ENCODE measurements at places on chromosomes 1 and 21. TPM values are rescaled to one million over a fixed set of nuclear protein-coding genes. Genes with fewer than 3 reads are reported as not detected.

ECM1 gene
- 23.8 TPM for total RNA-seq

- H3K36me3 ChIP-seq = peaks cover 14% of the 10 kb centered on the region
- no peaks in the 10 kb centered on the region for H3K27me3 ChIP-seq
- peaks cover 31% of the 10 kb centered on the region for H3K4me1 ChIP-seq
These were observed at the start of the genes AKR7A2 and SLC66A1 for GRCh38 chr1:19311931-19312781. AKR7A2 (minus strand) TSS chr1:19312144; CDS start chr1:19312124, 20 bp downstream. SLC66A1 (plus strand) TSS chr1:19312326; CDS start chr1:19317678, 5,352 bp downstream.

GRCh38 chr1:9293533-9294404, 1.1 kb downstream of the SPSB1 start:
- H3K4me3 ChIP-seq = peak overlapping the region; percentile 71
- peak overlapping the region; percentile 84 for H3K27ac ChIP-seq
- no peaks in the 10 kb centered on the region for H3K36me3 ChIP-seq
- H3K27me3 ChIP-seq = no peaks in the 10 kb centered on the region
- no peak for DNase-seq

- H3K27ac ChIP-seq = no peak overlapping the region
- H3K36me3 ChIP-seq = no peaks in the 10 kb centered on the region
- DNase-seq = no peak
- no peaks in the 10 kb centered on the region for H3K27me3 ChIP-seq
These were observed 31.3 kb upstream of the RUNX3 start for GRCh38 chr1:24961334-24961733.

DNA sequence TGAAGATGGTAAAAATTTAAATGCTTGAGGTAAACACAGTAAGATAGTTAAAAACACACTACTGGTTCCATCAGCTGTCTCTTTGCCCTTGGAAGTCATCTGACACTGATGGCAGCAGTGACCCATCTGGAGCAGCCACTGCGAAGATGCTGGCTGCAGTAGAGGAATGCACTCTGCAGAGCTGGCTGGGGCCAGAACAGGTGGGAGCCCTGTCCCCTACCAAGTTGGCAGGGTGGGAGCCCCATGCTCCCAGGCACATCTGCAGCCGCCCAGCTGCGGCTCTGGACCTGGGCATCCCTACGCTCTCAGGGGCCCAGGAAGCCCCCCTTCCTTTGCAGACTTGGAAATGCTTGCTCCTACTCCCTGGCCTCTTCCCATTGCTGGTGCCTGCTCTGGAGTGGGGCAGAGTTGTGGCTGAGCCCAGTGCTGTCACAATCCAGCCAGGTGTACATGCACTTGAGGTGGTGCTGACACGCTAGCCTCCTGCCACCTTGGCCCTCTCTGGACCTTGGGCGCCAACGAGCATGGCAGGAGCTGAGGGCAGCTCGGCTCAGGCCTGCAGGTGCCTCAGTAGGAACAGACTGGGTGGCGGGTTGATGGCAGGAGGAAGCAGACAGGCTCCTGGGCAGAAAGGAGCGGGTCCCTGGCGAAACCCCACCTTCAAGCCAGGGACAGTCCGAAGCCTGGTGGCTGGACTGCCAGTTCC, 227.0 kb downstream of the FGGY start:
- no peak overlapping the region for H3K27ac ChIP-seq
- H3K4me3 ChIP-seq = no peak overlapping the region
- no peak for DNase-seq
- H3K27me3 ChIP-seq = no peaks in the 10 kb centered on the region
- H3K36me3 ChIP-seq = no peaks in the 10 kb centered on the region

GRCh38 chr1:90339811-90340210, 344.9 kb downstream of the ZNF326 start:
- no peak for DNase-seq
- H3K4me1 ChIP-seq = no peaks in the 10 kb centered on the region
- H3K27ac ChIP-seq = no peak overlapping the region
- H3K4me3 ChIP-seq = no peak overlapping the region
- H3K27me3 ChIP-seq = no peaks in the 10 kb centered on the region

GRCh38 chr1:236966636-236967035, 37.6 kb downstream of the MT1HL1 start:
- no peak for DNase-seq
- no peaks in the 10 kb centered on the region for H3K27me3 ChIP-seq
- H3K4me3 ChIP-seq = no peak overlapping the region
- H3K27ac ChIP-seq = no peak overlapping the region
- no peaks in the 10 kb centered on the region for H3K4me1 ChIP-seq

DNA sequence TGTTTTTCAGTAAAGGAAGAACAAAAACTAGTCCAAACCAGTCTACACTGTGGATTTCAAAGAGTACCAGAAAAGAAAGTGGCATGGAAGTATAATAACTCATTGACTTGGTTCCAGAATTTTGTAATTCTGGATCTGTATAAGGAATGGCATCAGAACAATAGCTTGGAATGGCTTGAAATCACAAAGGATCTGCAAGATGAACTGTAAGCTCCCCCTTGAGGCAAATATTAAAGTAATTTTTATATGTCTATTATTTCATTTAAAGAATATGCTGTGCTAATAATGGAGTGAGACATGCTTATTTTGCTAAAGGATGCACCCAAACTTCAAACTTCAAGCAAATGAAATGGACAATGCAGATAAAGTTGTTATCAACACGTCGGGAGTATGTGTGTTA, 21.3 kb downstream of the CHODL start:
- no peak overlapping the region for H3K4me3 ChIP-seq
- no peaks in the 10 kb centered on the region for H3K36me3 ChIP-seq
- no peaks in the 10 kb centered on the region for H3K27me3 ChIP-seq
- H3K27ac ChIP-seq = no peak overlapping the region

GRCh38 chr1:8465013-8465412, 147.1 kb downstream of the SLC45A1 start:
- DNase-seq = no peak
- no peaks in the 10 kb centered on the region for H3K27me3 ChIP-seq
- no peak overlapping the region for H3K27ac ChIP-seq
- H3K36me3 ChIP-seq = no peaks in the 10 kb centered on the region

DNA sequence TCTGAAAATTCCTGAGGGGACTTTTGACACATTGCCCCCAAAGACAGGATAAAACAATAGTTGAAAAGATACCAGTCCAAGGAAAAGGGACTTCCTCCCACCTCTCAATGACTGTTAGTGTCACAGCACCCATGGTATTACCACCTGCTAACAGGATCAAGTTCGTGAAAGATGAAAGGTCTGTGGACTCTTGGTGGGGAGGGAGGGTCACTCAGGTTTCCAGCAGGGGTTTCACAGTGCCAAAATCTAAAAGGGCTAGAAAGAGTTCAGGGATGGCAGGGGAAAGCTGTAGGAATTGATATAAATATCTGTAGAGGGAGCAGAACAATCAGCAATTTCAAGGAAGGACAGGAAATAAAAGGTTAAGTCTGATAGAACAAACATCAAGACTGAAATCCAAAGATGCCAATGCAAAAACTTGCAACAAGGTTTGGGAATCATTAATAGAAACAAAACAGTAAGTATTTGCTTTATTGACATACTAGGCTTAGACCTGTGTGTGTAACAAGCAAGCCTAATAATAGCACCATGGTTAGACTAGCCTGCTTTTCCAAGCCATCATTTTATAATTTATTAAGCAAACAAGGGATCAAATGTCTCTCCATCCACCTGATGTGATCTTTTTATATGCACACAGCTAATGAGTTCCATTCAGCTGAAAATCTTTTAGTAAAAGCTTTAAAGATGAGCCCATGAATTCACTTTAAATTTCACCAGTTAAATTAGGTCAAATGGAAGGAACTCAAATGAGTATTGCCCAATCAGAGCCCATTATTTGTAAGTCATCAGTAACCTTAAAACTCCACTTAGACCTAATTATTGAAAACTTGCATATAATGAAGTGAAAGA, 3.7 kb downstream of the MCL1 start:
- H3K4me3 ChIP-seq = peak overlapping the region; percentile 92
- peaks cover 63% of the 10 kb centered on the region for H3K4me1 ChIP-seq
- H3K36me3 ChIP-seq = peaks cover 71% of the 10 kb centered on the region
- H3K27me3 ChIP-seq = no peaks in the 10 kb centered on the region
- DNase-seq = no peak
- peak overlapping the region; percentile 100 for H3K27ac ChIP-seq
